ENCODE measurements at places on chromosomes 12 and 14.
A peak's percentile ranks its signal among the peaks of the same experiment; 100 is the strongest.

DNA sequence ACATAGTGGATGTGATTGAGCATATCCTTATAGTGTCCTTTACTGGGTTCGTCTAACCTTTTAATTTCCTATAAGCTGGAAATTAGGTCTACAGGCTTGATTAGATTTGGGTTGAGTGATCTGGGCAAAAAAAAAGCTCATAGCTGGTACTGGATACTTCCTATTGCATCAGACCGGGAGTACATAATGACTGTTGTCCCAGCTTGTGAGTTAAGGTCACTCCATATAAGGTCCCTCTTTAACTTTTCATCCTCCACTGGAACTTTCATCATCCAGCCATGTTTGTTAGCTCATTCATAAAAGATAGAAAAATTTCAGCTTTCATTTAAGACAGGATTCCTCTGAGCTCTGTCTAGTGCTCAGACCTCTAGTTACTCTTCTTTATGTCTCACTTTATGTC is 80.8 kb downstream of the C14orf132 start:
- DNase-seq: no peak

- DNase-seq: no peak
Measured at GRCh38 chr12:132710043-132710404, 618 bp upstream of the PGAM5 start.

DNA sequence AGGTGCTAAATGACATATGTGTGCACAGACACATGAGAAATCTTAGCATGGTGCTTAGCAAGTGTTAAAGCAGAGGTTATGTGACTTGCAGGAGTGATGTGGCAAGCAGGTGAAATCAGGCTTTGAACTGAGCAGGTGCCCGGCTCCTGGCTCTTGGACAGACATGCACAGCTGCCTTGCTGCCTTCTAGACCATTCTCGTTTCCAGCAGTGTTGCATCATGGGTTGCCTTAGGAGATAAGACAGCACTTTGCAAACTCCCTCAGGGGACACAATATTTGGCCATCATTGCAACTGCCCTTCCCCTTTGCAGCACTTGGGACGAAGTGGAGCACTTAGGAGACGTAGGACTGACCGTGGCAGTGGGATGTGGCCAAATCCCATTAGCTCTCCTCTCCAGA is 17.2 kb upstream of the GSC start:
- no peak for DNase-seq

DNA sequence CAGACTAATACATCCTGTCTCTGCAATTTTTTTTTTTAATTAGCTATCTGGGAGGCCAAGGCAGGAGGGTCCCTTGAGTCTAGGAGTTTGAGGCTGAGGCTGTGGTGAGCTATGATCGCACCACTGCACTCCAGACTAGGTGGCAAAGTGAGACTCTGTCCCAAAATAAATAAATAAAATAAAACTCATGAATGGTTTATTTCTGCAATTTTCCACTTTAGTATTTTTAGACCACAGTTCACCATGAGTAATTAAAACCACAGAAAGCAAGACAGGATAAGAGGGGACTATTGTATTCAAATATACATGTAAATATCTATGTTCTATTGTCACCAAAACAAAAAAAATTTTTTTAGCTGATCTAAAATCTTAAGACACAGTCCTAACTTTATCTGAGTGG is 17.8 kb downstream of the TAOK3 start:
- DNase-seq: no peak

GRCh38 chr12:12705838-12706520 is 10.0 kb upstream of the GPR19 start:
- DNase-seq: no peak

DNA sequence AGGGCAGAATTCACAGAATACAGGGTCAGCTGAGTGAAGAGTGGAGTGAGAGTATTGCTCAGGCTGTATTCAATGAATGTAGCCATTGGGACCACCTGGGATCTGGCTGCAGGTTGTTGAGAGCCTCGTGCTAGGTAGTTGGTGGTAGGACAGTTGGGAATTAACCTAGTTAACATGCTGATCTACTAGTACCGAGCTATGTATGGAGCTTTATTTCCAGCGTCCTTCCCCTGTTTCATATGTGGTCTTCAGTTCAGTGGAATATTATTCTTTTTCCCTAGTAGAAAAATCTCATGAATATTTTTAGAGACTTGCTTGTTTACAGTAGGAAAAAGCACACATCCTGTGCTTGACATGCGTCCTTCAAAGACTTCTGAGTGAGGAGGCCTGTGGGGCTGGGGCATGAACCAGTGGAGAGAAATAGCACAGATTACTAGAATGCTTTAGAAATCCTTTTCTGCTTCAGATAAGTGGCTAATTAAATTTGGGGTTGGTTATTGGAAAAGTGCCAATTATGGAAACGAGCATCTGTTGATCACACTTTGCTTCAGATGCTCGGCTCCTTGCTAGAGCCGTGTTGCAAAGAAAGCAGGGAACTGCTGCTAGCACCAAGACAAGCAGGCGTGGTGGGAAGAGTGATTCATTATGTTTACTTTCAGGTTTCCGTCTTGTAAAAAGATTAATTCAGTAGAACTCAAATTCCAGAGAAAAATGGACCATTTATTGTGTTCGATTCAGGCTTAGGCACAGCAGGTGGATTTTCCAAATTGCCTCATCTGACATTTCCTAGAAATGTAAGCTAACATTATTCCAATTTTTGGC is 53.6 kb downstream of the ARF6 start:
- DNase-seq: peak; percentile 69

DNA sequence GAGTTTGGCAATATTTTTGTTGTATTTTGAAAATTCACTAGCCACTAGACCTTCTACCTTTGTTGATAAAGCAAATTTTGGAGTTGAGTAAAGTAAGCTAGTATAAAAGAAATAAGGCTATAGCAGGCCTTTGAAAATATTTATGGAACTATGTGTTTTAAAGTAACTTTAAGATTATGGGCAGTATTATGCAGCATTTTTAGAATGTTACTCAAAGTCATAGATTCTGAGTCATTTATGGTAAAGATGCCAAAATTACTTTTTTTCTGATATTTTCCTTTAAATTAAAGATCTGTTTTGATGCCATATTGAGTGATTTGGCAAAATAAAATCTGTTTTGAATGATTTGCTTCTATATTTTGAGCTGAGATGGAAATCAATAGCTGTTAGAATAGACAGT is 57.2 kb downstream of the SYNE2 start:
- no peak for DNase-seq

DNA sequence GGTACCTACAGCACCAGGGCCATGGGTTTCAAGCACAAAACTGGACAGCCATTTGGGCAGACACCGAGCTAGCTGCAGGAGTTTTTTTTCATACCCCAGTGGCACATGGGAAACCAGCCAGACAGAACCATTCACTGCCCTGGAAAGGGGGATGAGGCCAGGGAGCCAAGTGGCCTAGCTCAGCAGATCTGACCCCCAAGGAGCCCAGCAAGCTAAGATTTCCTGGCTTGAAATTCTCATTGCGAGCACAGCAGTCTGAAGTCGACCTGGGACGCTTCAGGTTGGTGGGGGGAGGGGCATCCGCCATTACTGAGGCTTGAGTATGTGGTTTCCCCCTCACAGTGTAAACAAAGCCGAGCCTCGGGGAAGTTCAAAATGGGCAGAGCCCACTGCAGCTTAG is 81.2 kb upstream of the CCDC175 start:
- DNase-seq: no peak

GRCh38 chr12:49813131-49813530 is 15.1 kb downstream of the NCKAP5L start:
- no peak for DNase-seq

- DNase-seq: no peak
Measured at GRCh38 chr12:6253278-6253677, 53.1 kb downstream of the CD9 start.

DNA sequence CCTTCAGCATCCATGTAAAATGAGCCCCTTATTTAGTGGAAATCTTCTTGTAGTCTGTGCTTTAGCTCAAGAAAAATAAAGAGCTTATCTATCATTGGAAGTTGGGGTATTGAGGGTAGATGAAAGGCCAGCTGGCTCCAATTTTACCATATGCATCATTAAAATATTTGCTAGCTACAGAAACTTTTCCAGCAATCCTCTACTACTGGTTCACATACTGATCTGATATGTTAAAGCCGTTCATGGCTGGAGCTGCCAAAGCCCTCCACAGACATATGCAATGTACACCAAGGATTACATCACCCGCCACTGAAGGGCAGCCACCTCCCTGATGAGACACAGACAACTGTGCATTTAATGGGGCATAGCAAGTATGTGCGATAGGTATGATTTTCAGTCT is 1205.3 kb downstream of the GALC start:
- peak; percentile 34 for DNase-seq

- DNase-seq: no peak
Measured at GRCh38 chr12:65004270-65004669, 116.8 kb downstream of the WIF1 start.

DNA sequence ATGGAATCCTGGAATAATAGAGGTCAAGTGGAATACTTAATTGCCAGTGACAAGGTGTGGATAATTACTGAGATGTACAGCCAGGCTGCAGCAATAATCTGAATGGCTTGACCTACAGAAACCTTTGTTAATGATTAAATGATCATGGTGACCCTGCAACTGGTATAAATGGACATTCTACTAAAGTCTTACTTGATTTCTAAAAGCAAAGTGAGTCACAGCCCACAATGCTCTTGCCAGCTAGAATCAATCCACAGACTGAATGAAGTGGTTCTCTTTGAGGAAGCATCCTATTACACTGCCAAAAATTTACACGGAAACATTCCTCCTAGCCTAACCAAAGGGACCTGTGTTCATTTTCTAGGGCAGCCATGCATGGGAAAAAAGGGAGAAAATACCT is 518.5 kb downstream of the SOX5 start:
- DNase-seq: peak; percentile 50

DNA sequence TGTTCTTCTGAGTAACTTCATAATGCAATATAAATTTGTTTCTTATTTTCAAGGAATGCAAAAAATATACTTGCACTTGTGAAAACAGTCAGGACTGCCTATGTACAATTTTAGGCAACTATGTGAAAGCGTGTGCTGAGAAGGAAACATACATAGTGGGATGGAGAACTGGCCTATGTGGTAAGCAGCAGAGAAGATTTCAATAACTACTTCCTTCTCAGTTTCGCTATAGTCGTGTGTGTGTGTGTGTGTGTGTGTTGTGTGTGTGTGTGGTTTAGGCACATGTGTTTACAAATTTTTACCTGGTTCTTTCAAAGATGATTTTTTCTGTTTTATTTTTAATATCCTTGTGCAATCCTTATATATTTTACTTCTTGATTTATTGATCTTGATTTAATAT is 211.8 kb downstream of the LRRK2 start:
- no peak for DNase-seq

GRCh38 chr12:130619385-130620001 is 96.6 kb downstream of the RIMBP2 start:
- no peak for DNase-seq

DNA sequence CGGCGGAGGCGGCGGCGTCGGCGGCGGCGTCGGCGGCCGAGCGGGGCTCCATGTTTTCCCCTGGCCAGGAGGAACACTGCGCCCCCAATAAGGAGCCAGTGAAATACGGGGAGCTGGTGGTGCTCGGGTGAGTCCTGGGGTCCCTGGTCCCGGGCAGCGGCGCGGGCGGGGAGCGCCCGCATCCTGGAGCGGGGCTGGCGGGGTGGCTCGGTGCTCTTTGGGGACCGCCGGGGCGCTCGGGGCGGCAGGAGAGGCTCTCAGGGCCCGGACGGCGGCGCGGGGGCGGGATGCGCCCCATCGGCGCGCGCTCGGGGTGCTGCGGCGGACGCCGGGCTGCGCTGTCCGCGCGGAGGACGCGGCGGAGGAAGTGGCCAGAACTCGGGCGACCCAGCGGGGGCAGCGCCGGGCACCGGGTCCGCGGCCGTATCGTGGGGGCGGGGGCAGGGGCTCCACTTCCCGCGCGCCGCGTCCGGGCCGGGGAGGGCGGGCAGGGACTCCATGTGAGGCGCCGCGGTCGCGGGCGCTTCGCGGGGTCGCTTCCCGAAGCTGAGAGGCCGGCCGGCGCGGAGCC is 485 bp downstream of the PELI2 start:
- DNase-seq: no peak

GRCh38 chr14:59347511-59347900 is 117.7 kb downstream of the GPR135 start:
- no peak for DNase-seq

GRCh38 chr14:58663494-58664111 is 25.8 kb downstream of the DACT1 start:
- peak; percentile 81 for DNase-seq

- no peak for DNase-seq
Measured at GRCh38 chr12:113472191-113473121, 785 bp upstream of the LHX5 start.

GRCh38 chr12:3293446-3294161 is 197.4 kb upstream of the PRMT8 start:
- DNase-seq: no peak

- DNase-seq: no peak
Measured at GRCh38 chr12:42969355-42969754, 379.8 kb upstream of the PRICKLE1 start.

GRCh38 chr12:19186722-19187661 is 57.5 kb downstream of the PLEKHA5 start:
- DNase-seq: peak; percentile 71

GRCh38 chr12:70692681-70693288 is 55.6 kb upstream of the PTPRB start:
- peak; percentile 29 for DNase-seq

GRCh38 chr14:39568809-39569538 is 136.7 kb upstream of the FBXO33 start:
- DNase-seq: no peak

- DNase-seq: peak; percentile 92
Measured at GRCh38 chr14:23094666-23095195, at the start of gene ACIN1. ACIN1 (minus strand) TSS chr14:23095136; CDS start chr14:23095112, 24 bp downstream.

DNA sequence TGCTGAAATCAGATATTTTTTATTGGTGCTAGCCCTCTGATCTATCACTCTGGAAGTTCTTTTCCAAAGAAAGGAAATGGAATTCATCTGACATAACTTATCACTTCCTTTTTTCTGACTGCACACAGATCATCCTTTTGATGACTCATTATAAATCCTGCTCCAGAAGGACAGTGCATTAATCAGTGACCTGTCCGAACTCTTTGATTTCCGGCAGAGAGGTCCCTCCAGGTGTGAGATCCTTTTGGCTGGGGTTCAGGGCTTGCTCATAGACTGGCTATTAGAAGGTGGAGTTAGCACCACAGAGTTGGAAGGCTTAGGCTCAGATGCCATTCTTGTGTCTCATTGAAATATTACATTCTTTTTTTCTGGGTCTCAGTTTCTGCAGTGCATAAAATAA is 328.2 kb downstream of the ZFP36L1 start:
- DNase-seq: peak; percentile 69

DNA sequence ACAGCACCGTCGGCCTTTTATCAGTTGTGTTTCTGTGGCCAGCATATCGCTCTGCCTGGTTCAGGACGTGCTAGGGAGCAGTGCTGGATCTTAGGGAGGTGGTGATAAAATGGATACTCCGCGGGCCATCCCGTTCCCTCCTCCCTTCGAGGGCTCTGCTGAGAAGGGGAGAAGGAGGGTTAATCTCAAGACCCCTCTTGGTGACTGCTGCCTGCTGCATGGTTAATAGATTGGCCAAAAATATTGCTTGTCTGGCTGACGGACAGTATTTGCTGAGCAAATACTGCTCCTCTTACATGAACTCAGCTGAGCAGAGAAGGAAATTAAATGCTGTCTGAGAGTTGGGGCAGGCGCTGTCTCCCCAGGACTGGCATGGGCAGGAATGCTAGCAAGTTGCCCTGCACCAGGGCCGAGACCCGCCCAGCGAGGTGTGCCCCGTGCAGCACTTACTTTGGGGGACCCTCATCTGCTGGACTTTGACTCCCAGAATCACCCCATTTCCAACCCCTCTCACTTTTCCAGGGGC is 1.2 kb downstream of the FBRSL1 start:
- no peak for DNase-seq

GRCh38 chr12:90909069-90909770 is 45.8 kb downstream of the CCER1 start:
- DNase-seq: peak; percentile 65
